RPMI7951 (cell line): ENCODE measurements at places on chromosomes 5 and 9. TPM values are rescaled to one million over a fixed set of nuclear protein-coding genes. Genes with fewer than 3 reads are reported as not detected.

DNA sequence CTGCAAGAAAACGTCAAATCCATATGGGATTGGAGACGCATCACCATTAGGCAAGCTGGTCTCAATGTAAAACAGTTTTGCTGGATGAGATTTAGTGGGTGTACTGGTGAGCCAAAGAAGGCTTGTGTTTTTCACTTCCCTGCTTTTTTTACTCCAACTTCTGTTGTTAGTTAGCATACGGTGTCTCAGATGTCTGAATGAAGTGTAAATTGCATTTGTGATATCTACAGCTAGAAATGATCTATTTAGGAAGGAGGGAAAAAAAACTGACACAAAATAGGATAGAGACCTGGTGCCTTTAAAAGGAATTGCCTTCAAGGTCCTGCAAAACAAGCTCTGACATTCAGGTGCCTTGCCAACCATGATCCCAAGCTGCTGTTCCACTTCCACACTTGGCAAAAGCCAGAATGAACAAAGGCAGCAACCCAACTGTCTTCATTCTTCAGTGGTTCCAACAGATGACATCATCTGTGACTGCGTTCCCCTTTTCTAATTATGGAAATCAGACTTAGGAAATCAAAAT is 104.2 kb upstream of the RAI14 start:
- no peak for DNase-seq

- DNase-seq = no peak
These were observed 118.3 kb upstream of the BOD1 start for GRCh38 chr5:173734716-173735115.

- peak; percentile 54 for DNase-seq
These were observed 107.3 kb upstream of the SPIN1 start for GRCh38 chr9:88280816-88281382.

- no peak for DNase-seq
These were observed 271.6 kb downstream of the MAST4 start for GRCh38 chr5:66867618-66868322.

DNA sequence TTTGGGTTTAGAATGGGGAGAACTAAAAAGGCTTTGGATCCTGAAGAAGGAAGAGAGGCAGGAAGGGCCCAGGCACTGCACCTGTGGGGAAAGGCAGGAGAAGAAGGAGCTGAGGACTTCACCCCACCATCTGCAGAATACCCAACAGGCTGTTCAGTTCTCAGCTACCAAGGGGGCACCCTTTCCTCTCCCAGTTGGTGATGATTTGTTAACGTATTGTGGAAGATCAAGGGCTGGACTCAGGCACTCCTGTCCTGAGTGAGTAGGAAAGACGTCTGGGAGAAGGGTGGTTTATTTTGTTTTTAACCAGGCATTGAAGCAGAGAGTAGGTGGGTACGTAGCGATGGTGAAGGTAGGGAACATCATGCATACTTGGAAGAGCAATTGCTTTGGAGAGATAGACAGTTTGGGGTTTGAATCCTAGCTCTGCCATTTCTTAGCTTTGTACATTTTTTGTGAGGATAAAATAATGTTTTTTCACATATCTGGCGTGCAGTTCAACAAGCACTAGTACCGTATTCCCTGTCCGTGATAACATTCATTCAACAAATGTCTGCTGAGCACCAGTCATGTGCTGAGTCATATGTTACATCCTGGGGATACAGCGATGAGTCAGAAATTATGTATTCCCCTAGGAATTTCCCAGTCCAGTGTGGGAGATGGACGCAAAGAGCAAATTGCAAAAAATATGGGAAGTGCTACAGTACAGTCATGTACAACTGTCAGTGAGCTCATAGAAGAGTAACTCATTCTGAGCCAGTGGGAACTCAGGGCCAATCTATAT is 2.1 kb downstream of the MSANTD3 start:
- peak; percentile 99 for DNase-seq

- no peak for DNase-seq
These were observed 1689.2 kb upstream of the WWC1 start for GRCh38 chr5:166602271-166602670.

The TNFSF15 gene
- total RNA-seq = 0.24 and 0.49 TPM in 2 replicates

The SNX24 gene
- total RNA-seq = 25.4 and 34.7 TPM in 2 replicates

The SCGB3A2 gene
- not detected in 2 replicates for total RNA-seq

The FXN gene
- total RNA-seq = 3.0 and 3.7 TPM in 2 replicates

The DHX29 gene
- 21.5 and 26.3 TPM in 2 replicates for total RNA-seq

The CDX1 gene
- total RNA-seq = 0.24 and 0.98 TPM in 2 replicates

The DNAH5 gene
- total RNA-seq = 0.96 and 2.0 TPM in 2 replicates
